ENCODE measurements at places on chromosomes 5 and 9. TPM values are rescaled to one million over a fixed set of nuclear protein-coding genes. Genes with fewer than 3 reads are reported as not detected.

GRCh38 chr5:1411099-1411498 lies 34.1 kb downstream of the SLC6A3 start:
- no peak overlapping the region for H3K4me3 ChIP-seq
- peaks cover 52% of the 10 kb centered on the region for H3K27me3 ChIP-seq
- H3K36me3 ChIP-seq = no peaks in the 10 kb centered on the region

GRCh38 chr5:112923988-112924387 lies 2.0 kb upstream of the REEP5 start:
- no peak overlapping the region for H3K4me3 ChIP-seq
- H3K27me3 ChIP-seq = no peaks in the 10 kb centered on the region
- H3K36me3 ChIP-seq = peaks cover 3% of the 10 kb centered on the region
- H3K4me1 ChIP-seq = peaks cover 28% of the 10 kb centered on the region

GRCh38 chr5:17625686-17626085 lies 6.2 kb upstream of the TAF11L13 start:
- no peak overlapping the region for H3K27ac ChIP-seq
- no peaks in the 10 kb centered on the region for H3K4me1 ChIP-seq
- H3K36me3 ChIP-seq = no peaks in the 10 kb centered on the region
- H3K4me3 ChIP-seq = no peak overlapping the region

GRCh38 chr5:120225524-120225923 lies 238.6 kb upstream of the PRR16 start:
- no peaks in the 10 kb centered on the region for H3K27me3 ChIP-seq
- no peak overlapping the region for H3K4me3 ChIP-seq
- H3K4me1 ChIP-seq = no peaks in the 10 kb centered on the region
- DNase-seq = no peak

- H3K4me3 ChIP-seq = no peak overlapping the region
- no peaks in the 10 kb centered on the region for H3K36me3 ChIP-seq
- no peak for DNase-seq
- no peak overlapping the region for H3K27ac ChIP-seq
- H3K4me1 ChIP-seq = no peaks in the 10 kb centered on the region
These were observed 244.5 kb downstream of the ZSWIM6 start for GRCh38 chr5:61576556-61576955.

The PCDHGA9 gene
- total RNA-seq = 1.5 TPM

DNA sequence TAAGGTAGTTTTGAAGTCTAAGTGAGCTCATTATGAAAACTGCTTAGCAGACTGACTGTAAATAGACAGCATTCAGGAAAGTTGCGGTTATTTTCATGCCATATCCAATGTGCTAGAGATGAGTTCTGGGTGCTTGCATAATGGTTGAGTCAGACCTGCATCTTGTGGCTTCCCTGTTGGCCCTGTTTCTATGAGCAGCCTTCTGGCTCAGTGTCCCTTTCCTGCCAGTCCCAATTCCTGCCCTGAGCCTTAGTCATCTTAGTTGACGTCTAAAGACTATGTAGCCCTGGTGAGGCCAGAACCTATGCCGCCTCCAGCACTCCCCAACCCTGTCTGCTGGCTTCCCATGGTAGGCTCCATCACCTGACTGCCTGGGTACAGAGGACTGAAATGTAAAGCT lies 76.3 kb upstream of the TNFSF8 start:
- DNase-seq = no peak
- no peak overlapping the region for H3K4me3 ChIP-seq
- H3K27ac ChIP-seq = no peak overlapping the region
- no peaks in the 10 kb centered on the region for H3K4me1 ChIP-seq

GRCh38 chr9:110208031-110208430 lies at the start of gene C9orf152:
Gene C9orf152 (minus strand): TSS chr9:110208159. CDS start chr9:110207579, 580 bp downstream.
- no peaks in the 10 kb centered on the region for H3K4me1 ChIP-seq
- no peak within 1 kb of the TSS for H3K4me3 ChIP-seq
- no peak within 1 kb of the TSS for H3K27ac ChIP-seq
- H3K36me3 ChIP-seq = no peaks in the 10 kb centered on the region

GRCh38 chr9:99015448-99015847 lies 71.7 kb downstream of the COL15A1 start:
- H3K4me1 ChIP-seq = no peaks in the 10 kb centered on the region
- DNase-seq = no peak
- no peaks in the 10 kb centered on the region for H3K27me3 ChIP-seq
- H3K4me3 ChIP-seq = no peak overlapping the region

The CDC20B gene
- not detected for total RNA-seq

Data from psoas muscle (tissue), 8 donors.